ENCODE measurements at places on chromosomes 11 and 22.

DNA sequence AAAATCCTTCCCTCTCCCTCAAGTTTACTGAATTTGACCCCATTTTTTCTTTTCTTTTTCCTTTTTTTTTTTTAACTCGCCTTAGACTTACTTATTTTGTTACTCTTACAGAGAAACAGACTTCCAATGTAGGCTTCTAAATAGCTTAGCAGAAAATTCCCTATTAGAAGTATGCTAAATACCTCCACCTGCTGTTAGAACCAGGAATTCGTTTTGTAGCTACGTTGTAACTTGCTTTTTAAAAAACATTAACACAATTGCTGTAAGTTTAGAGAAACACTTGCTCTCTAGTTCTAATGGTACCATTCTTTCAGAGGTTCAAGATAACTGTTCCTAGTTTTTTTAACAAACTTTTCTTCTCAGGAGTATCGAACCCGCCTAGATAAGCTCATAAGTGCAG, 324.2 kb downstream of the DCDC1 start:
- no peak for DNase-seq

DNA sequence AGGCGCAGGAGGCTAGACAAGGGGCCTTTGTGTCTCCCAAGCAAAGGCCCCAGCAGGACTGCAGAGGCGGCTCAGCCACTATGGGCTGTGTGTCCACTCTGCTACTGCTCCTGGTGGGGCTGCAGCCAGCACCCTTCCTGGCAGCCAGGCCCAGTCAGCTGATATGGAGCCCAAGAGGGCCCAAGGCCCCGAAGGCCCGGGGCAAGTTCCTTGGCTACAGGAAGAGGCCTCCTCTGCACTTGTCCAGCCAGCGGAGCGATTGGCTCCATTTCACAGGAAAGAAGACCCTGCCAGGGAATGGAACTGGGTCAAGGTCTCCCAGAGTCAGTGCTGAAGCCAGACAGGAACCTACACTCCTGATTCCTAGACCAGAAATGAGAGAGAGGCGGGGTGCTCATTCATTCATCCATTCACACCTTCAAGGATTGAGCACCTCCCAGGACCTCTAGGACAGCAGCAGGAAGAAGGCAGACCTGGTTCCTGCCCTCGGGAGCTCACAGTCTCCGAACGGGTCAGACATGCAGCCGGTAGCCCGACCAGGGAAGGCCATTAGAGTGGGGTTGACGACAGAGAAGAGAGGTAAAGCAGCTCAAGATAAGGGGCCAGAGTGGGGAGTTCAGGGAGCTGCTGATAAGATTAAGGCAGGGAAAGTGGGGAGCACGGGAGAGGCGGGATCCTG, 811 bp upstream of the P2RY2 start:
- DNase-seq, result no peak

DNA sequence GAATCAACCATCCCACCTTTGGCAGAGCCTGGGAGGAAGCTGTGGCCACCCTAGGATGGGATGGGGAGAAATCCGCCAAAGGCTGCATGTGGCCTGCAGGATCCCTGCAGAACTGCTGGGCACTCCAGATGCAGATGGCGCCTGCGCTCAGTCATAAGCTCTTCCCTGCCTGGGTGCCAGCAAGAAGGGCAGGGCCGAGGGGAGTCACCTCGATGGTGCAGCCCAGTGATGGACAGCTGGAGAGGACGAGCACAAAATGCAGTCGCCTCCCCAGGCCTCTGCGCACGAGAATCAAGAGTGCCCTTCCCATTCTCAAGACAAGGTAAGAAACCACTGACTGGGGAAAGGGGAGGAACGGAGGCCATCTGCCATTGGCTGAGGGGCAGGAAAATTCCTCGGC, 693.6 kb downstream of the TBC1D22A start:
- DNase-seq, result no peak

- no peak for DNase-seq
These were observed 3.4 kb upstream of the MCAM start for GRCh38 chr11:119320240-119320775.

DNA sequence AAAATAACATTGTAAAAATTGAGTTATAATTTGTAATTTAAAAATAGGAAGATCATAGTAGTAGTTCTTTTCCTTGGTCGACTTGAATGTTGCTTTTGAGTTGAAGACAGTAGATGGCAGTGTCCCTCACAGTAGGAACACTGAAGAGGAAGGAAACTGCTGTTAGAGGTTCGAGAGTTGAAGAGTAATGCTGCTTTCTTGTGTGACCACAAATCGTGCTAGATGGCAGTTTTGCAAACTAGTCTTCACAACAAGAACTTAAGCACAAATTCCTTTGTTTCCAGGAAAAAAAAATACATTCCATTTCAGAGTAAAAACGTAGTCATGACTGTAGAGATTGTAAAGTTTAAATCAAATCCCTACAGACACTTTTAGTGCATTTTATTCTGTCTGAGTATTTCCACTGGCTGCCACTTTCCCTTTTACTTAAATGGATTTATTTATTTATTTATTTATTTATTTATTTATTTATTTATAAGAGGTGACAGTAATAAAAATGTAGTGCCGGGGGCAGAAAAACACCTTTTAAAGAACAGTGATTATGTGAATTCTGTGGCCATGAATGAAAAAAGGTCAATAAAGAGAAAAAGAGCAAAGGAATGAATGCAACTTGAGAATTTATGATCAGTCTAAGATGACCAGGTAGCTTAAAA, 54.6 kb downstream of the SPECC1L start:
- no peak for DNase-seq

- no peak for DNase-seq
These were observed 109.7 kb upstream of the GALNT18 start for GRCh38 chr11:11731311-11732083.

DNA sequence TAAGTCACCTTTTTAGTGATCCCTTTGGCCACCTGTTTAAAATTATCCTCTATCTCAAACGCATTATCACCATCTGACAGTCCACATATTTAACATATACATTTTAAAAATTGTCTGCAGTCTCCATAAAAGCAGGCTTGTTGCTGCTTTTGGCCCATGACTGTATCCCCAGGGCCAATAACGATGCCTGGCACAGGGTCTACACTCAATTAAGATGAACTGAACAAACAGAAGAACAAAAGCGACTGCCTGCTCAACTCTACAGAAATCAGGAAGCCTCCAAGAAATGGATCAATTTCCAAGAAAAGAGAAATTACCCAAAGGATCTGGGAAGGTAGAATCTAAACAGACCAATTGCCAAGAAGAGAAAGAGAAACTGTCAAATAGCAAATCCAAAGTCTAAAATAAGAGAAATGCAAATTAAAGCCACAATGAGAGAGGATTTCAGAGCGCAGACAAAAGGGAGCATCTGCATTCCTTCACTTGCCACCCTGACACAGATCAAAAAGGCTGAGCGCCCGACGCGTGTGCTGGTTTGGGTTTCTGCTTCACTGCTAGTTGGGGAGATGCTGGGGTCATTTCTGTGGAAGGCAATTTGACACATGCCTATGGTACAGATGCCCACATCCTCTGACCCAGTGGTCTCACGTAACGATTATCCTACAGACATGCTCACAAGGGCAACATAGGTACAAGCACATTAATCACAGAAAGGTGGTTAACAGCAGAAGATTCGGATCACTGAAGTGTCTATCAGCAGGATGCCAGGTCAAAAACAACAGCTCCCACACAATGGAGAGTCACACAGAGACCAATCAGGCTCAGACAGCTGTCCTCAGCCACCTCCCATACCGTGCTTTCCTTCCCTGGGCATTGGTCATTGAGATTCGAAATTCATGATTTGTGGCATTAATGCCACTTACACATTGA, 55.9 kb downstream of the SHISAL1 start:
- DNase-seq, result no peak

DNA sequence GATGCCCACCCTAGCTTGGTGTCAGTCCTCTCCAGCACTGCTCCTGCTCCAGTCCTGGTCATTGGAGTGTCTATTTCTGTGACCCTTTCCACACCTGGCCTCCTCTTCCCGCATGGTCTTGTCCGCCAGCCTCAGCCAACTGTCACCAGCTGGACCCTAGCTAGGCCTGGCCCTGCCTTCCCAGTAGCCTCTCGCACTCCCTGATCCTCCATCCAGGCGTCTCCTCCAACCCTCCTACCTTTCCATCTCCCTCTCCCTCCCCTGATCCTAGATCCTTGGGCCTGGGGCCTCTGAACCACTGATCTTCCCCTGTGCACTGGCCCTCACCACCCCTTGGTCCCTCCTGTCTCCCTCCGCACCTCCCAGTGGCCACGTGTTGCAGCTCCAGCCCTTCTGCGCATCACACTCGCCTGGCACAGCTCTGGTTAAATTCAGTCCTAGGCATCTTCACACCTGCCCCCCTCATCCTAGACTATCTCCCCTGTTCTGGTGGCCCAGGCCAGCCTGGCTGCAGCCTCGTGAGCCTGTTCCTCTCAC, 9.9 kb downstream of the SYNGR1 start:
- DNase-seq, result no peak

GRCh38 chr22:31533374-31533773, 37.0 kb downstream of the SFI1 start:
- no peak for DNase-seq

GRCh38 chr11:131713529-131714134, 343.2 kb downstream of the NTM start:
- no peak for DNase-seq

DNA sequence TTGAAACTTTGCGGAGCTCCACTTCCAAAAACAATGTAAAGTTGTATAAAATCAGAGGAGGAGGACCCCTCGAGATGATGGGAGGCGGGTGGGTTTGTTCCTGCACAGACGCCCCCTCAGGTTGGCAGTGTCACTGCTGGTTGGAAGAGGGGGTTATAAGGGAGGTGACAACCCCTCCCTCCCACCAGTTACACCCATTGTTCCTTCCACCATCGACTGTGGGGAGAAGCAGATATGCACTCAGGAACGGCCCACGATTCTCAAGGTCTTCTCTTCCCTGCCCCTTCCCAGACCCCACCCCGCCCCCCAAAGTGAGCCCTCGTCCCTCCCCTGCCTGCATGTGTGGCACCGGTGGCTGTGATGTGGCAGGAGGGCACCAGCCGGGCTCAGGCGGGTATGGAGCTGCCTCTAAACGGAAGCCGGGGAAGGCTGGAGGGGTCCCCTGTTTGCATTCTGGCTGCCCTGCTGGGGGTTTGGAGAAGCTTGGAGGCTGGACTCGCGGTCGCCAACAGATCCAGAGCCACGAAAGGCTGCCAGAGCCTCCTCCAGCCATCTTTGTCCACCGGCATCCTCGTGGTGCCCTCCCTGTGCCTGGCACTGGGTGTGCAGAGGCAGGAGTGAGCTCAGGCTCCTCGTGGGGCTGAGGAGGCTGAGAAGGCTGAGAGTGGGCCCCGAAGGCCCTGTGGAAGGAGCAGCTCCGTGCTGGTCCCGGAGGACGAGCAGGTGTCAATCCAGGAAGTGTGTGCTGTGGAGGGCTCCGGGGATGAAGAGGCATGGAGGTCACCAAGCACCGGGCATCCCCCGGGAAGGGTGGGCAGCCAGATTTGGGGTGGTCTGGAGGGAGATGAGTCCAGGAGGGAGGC, 778 bp downstream of the KDELR3 start:
- no peak for DNase-seq

DNA sequence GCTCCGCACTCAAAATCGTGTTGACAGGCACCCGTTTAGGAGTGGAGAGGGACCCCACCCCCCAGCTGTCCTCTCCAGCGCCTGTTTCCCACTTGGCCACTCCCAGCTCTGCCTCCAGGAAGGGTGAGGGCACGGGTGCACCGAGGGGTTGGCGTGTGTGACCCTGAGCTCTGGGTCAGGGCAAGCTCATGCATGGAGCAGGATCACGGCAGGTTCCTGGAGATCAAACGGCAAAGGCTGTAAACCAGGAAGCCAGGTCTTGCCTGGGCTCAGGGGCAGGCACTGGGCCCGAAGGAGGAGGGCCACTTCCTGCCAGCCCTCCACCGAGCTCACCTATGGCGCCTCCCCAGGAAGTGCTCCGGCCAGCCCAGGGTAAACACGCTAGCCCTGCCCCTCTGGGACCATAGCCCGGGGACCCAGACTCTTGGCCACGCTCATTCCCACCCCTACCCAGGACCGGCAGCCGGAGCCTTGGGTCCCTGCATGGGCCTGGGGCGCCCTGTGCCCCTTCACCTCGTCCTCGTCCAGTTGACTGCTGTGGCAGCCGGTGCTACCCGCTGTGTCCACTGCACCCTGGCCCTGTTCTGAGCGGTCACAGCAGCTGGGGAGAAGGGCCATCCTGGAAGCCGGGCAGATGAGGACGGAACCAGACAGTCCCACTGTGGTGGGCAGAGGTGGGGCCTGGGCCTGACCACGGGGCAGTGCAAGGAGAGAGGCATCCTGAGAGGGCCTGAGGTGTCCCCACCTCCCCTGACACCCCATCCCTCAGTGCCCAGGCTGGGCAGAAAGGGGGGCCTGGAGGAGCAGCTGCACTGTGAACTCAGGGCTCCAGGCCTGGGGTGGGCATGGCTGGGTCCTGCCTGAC, 1.0 kb upstream of the EPS8L2 start:
- no peak for DNase-seq

DNA sequence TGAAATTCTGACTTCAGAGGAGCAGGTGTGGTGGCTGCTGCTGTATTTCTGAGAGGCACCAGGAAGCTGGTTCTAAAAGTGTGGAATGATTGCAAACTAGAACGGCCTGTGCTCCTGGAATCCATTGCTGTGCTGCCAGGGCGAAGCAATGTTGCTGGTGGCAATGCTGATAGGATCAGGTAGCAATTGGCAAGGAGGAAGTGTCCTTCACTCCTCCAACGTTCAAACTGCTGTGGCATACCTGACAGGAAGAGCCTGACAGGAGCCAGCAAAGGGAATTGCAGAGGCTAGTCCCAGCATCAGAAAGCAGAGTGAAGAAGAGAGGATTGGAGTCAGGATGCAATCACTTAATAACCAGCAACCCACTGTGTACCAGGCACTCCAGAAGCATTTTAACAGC, 118.2 kb downstream of the FAR1 start:
- no peak for DNase-seq

GRCh38 chr11:116336540-116336939, 436.2 kb downstream of the BUD13 start:
- no peak for DNase-seq

DNA sequence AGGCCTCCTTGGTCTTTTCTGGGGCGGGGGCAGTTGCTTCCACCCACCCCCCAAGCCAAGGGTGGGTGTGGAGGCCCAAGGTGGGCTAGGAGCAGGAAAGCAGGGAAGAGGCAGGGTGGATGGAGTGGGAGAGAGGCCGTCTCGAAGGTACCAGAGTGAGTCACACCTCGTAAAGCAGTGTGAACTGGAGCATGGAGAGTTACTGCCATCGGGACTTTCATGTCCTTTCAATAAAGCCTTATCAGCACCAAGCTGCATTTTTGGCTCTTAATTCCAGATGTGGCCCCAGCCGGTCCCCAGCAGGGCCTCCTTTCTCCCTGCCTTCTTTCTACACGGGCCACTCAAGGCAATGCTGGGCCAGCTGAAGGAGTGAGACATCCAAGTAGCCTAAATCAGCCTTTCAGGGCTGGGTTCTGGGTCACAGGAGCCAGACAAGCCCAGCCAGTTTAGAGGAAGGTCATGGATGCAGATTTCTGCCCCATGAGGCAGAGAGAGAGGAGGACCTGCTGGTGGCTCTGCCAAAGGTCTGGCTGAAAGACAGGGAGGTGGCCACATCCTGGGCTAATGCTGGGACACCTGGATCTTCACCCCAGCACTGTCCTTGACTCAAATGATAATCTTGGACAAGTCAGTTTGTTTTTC, 59.0 kb upstream of the CD82 start:
- no peak for DNase-seq

Measured in activated naive CD4-positive, alpha-beta T cell (primary cell).